ENCODE measurements at places on chromosomes 1 and 21. TPM values are rescaled to one million over a fixed set of nuclear protein-coding genes. Genes with fewer than 3 reads are reported as not detected.

DNA sequence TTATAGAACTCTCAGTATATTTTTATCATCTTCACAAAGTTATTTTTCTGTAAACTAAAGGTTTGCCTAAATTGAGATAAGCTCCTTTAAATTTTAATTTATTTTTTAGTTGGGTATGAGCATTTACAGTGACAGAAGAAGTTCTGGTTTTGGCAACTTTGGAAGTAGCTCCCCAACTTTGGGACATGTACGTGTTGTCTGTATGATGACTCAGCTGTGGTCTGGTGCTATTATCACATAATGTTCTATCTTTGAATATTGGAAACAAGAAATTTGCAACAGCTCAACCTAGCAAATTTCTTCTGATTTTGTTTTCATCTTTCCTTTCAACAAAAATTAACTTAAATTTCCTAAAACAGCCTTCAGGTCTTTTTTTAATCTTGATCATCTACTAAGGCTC lies 46.6 kb upstream of the C1orf105 start:
- no peak for DNase-seq

- DNase-seq: no peak
Measured at GRCh38 chr1:241847540-241847795, 536 bp upstream of the EXO1 start.

GRCh38 chr1:21932127-21932526 lies 5.0 kb downstream of the HSPG2 start:
- no peak for DNase-seq

BTG2 gene
- total RNA-seq: 80.0 TPM

GRCh38 chr1:235047331-235047871 lies 81.2 kb downstream of the TOMM20 start:
- DNase-seq: no peak

- no peak for DNase-seq
Measured at GRCh38 chr1:6703016-6703415, 1.4 kb upstream of the DNAJC11 start.

- no peak for DNase-seq
Measured at GRCh38 chr1:36154765-36155407, 1.1 kb upstream of the MAP7D1 start.

DNA sequence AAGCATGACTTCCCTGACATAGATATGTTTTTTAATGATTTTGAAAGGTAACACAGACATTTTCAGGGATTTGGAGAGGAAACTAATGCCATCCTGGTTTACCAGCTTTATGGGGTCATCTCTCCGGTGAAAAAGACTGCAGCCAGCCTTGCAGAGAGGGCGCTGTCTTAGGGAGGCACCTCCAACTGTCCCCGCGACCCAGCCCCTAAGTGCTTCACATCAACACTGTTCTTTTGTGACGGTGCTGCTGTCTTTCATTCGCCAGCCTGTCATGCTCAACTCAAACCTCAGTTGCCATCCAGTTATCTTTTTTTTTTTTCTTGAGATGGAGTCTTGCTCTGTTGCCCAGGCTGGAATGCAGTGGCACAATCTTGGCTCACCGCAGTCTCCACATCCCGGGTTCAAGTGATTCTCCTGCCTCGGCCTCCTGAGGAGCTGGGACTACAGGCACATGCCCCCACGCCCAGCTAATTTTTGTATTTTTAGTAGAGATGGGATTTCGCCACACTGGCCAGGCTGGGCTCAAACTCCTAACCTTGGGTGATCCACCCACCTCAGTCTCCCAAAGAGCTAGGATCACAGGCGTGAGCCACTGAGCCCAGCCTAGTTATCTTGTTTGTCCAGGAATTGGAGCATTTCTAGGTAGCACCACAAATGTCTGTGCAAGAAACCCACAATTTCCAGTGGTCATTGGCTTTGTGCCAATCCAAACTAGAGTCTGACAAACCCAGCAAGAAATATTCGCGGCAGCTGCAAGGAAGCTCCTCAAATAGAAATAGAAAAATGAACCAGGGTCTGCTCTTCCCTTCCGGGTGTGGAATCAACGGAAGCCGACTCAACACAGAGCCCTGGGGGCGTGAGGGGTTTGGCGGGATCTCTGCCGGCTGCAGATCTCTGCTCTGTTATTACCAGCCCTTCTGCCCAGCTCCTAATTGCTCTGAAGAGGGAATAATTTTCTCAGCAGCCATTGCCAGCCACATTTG lies 24.2 kb downstream of the PDE9A start:
- no peak for DNase-seq

DNA sequence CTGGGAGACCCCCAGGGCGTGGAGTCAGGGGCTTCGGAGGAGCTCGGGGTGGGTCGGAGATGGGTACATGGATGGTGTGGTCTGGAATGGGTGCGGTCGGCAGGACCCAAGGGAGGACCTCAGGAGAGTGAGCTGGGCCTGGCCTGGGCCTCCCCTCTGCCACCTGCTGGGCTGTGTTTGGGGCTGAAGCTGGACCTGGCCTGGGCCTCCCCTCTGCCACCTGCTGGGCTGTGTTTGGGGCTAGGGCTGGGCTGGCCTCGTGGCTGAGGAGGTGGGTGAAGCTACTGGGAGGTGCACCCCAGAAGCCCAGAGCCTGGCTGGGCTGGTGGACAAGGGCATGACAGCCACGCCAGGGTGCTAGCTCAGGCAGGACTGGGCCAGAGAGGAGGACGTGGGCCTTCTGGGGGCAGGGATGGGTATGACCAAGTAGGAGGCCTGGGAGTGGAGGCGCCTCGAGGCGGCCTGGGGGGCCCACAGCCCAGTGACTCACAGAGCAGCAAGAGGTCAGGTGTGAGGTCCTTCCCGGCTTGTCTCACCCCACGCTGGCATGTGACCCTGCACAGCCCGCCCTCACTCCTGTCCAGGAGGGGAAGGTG lies 14.5 kb downstream of the SAMD11 start:
- peak; percentile 58 for DNase-seq

- DNase-seq: no peak
Measured at GRCh38 chr1:89277725-89278124, 5.1 kb upstream of the GBP5 start.

PADI2 gene
- 0.28 TPM for total RNA-seq

- no peak for DNase-seq
Measured at GRCh38 chr1:18646091-18646785, 15.6 kb downstream of the PAX7 start.

GRCh38 chr1:214720561-214720960 lies 117.6 kb downstream of the CENPF start:
- DNase-seq: no peak

DNA sequence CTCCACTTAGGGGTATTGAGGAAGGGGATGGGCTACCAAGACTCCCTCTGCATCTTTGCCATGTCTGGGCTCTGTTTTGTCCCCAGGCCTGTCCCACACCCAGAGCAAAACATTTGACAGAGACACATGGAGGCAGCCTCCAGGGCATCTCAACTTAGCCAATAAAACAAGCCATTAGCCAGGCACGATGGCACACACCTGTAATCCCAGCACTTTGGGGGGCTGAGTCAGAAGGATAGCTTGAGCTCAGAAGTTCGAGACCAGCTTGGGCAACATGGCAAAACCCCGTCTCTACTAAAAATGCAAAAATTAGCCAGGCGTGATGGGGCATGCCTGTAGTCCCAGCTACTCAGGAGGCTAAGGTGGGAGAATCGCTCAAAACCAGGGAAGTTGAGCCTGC lies 120.3 kb upstream of the IPO9 start:
- DNase-seq: no peak

DNA sequence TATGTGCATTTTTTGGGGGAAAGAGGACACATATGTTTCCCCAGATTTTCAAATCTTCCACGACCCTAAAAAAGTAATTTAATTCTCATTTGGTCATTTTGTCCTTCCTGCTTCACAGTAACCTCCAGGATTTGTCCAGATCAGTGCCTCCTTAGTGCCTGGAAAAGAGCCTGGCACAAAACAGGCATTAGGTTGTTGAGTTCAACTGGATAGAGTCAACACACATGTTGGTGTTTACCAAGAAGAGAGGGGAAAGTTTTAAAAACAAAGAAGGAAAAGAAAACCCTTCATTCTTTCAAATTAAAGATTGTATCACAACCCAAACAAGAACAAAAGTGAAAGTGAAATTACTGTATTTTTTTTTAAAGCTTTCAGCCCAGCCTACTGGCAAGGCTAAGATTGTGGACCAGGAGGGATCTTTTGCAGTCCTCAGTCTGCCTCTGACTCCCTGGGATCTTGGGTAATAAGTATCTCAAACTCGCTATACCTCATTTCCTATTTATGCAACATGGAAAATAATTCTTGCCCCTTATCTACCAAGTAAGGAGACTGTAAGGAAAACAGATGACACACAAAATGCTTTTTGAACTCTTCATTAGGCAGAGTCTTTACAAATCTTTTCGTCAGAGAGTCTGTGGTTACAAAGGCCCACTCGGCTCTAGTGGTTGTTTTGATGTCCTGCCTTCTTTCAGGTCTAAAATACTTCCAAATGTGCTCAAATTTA lies 57.8 kb downstream of the ZNF281 start:
- DNase-seq: no peak

DNA sequence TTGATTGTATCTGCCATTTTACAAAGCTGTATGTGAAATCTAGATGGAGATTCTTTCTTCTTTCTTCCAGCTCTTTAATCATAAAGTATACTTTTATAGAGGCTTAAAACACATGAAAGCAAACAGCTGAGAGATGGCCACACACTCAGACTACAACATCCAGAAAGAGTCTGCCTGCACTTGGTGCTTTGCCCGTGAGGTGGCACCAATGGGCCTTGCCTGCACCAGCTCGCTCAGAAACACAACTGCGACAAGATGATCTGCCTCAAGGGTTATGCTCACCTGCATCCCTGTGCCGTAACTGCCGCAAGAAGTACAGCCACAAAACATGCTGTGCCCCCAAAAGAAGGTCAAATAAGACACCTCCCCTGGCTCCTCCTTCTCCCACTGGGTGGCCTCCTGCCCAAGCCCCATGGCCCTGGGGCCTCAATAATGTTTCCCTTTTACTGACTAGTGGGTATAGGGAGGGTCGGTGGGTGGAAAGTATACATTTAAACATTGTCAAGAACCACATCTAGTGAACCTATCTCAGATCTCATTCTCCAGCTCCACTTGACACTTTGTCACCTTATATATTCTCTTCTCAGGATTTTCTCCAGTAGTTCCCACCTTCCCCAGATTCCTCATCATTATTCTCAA lies 66.7 kb upstream of the ANGPTL3 start:
- DNase-seq: peak; percentile 64

GRCh38 chr1:233608988-233609387 lies 4.9 kb upstream of the KCNK1 start:
- DNase-seq: no peak

- DNase-seq: no peak
Measured at GRCh38 chr1:35431173-35431599, 126.0 kb downstream of the KIAA0319L start.

GRCh38 chr1:207021139-207021861 lies 11.3 kb downstream of the C1orf116 start:
- DNase-seq: no peak

SYTL1 gene
- total RNA-seq: 1.3 TPM

All from endothelial cell (in vitro differentiated cells).